Renal cortical epithelial cell (primary cell): ENCODE measurements at places on chromosomes 16 and 17. TPM values are rescaled to one million over a fixed set of nuclear protein-coding genes. Genes with fewer than 3 reads are reported as not detected.

- no peak for DNase-seq
Observed at GRCh38 chr17:75371339-75371738, 34.1 kb downstream of the GRB2 start.

GRCh38 chr17:41772218-41772585 is 14.3 kb downstream of the JUP start:
- DNase-seq = no peak

DNA sequence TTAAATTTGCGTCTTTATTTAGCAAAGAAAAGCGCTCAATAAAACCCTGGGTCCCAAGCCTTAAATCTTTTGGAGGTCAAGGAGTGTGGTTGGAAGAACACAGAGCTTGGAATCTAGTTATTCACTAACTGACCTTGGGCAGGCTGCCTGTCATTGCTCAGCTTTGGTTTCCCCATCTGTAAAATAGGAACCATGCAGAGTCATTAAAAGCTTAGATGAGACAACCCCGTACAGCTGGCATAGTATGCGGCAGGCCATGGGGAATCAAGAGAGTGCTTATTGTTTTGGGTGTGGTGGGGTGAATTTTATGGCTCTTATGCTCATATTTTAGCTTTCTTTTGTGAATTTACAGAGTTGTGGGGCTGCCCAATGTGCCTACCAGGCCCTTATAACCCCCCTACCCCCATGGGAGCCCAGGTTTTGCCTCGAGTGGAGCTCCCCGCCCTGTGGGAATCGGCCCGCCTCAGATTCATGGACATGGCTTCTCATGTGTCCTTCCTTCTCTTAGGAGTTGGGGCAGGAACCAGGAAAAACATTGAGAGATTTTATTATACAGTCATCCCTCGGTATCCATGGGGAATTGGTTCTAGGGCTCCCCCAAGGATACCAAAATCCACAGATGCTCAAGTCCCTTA is 113.5 kb downstream of the CLEC16A start:
- no peak for DNase-seq

DNA sequence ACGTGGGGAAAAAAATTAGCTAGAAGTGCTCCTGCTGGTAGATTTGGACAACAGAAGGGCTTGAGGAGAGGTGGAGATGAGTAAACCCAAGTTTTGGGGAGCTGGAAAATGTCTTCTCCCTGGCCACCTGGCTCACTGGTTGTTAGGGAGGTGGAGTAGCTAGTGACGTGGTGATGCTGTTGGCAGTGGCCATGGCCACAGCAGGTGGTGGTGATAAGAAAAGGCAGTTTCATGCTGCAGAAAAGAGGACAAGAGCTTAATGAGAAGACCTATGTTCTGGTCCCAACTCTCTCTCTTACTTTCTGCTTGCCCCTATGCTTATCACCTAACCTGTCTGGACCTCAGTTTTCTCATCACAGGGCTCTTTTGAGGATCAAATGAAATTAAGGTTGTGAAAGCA is 223.5 kb upstream of the N4BP1 start:
- DNase-seq = no peak

The ENPP7 gene
- total RNA-seq = not detected in 2 replicates

GRCh38 chr16:60945225-60945624 is 1091.0 kb downstream of the CDH8 start:
- DNase-seq = no peak

The RDM1 gene
- 0.20 and 1.6 TPM in 2 replicates for total RNA-seq

GRCh38 chr16:85961988-85962915 is 63.3 kb downstream of the IRF8 start:
- no peak for DNase-seq

DNA sequence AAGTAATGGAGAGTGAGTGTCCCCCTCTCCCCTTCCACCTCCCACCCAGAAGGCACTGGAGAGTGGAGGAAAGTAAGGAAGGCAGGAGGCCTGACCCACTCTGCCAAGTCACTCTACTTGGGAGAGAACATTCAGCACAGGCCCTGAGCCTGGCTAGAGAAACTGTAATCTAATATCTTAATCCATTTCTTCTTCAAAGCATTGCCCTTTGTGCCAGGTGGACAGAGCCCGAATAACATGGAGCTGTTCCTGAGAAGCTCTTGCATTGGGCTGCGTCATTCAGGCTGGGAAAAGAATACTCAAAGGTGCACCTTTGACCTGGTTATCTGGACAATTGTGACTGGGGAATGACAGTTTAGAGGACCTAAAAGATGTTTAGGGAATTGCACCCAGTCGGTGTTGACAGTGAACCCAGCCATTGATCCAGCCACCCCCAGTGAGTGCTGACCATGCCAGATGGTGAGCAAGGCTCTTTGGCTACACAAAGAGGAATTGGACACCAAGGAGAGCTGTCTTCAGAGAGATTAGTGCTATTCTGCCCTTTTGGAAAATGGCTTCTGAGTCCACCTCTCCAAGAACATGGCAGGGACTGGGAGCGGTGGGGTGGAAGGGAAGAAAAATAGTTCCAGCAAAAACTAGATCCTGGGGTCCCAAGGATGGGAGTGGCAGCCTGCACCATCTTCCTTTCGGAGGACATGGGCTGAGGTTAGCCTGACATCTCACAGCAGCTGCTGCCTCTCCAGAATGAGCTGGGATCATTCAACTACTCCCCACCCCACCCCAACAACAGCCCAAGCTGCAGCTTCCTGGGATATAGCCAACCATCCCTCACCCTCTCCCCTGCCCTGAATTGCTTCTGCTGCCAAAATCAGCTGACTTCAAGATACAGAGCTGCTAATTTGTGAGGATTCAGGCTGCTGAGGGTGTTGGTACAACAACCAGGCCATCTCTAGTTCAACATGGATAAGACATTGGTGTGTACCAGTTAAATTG is 11.6 kb upstream of the NOG start:
- no peak for DNase-seq

The IRX6 gene
- total RNA-seq = 0.10 TPM in 1 of 2 replicates, not detected in the other

DNA sequence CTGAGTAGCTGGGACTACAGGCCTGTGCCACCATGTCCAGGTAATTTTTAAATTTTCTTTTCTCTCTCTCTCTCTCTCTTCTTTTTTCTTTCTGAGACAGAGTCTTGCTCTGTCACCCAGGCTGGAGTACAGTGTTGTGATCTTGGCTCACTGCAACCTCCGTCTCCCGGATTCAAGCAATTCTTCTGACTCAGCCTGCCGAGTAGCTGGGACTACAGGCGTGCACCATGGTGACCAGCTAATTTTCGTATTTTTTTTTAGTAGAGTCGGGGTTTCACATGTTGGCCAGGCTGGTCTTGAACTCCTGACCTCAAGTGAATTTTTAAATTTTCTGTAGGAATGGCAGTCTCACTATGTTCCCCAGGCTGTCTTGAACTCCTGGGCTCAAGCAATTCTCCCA is 11.1 kb upstream of the ZNF652 start:
- DNase-seq = no peak

GRCh38 chr16:15599303-15600070 is 43.5 kb downstream of the MARF1 start:
- DNase-seq = peak; percentile 19

GRCh38 chr17:10557422-10557821 is 8.0 kb upstream of the MYH2 start:
- no peak for DNase-seq

DNA sequence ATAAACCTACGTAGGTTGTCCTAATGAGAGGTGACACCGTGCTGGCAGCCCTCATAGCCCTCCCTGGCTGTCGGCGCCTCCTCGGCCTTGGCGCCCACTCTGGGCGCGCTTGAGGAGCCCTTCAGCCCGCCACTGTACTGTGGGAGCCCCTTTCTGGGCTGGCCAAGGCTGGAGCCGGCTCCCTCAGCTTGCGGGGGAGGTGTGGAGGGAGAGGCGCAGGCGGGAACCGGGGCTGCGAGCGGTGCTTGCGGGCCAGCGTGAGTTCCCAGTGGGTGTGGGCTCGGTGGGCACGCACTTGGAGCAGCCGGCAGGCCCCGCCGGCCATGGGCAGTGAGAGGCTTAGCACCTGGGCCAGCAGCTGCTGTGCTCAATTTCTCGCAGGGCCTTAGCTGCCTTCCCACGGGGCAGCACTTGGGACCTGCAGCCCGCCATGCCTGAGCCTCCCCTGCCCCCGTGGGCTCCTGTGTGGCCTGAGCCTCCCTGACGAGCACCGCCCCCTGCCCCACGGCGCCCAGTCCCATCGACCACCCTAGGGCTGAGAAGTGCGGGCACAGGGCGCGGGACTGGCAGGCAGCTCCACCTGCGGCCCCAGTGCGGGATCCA is 40.1 kb upstream of the AMZ2 start:
- no peak for DNase-seq

GRCh38 chr17:62717589-62717855 is 90.1 kb downstream of the MRC2 start:
- no peak for DNase-seq

DNA sequence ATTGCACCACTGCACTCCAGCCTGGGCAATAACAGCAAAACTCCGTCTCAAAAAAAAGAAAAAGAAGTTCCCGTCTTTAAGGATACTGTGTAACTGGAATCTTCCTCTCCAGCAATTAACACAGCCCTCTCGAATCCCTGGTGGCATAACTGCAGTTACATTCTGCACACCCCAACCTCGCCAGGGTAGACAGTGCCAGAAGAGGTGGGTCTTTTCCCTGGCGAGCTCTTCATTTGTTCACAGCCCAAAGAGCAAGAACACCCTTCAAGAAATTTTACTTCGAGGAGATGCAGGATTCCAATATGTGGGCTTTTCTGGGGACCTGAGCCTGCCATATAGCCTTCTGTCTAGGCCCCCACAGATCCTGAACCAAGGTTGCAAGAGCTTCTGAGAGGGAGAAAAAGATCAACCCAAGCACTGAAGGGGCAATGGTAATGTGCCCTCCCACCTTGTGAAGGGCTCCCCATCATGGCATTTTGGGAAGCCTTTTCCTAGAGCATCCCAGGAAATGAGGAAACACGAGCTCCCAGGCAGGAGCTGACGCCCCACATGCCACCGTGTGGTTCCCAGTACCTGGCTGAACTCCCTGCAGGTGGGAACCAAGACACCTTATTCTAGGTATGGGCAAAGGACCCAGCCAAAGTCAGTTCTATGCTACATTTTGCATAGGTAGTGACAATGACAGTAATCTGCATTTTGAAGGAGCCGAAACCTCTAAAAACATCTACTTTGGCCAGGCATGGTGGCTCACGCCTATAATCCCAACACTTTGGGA is 26.9 kb downstream of the TK2 start:
- no peak for DNase-seq

The KRTAP1-1 gene
- total RNA-seq = 0.25 and 0.35 TPM in 2 replicates

- no peak for DNase-seq
Observed at GRCh38 chr16:81817789-81818567, 38.9 kb downstream of the PLCG2 start.
